Immature natural killer cell (primary cell): ENCODE measurements at places on chromosomes 4 and X. TPM values are rescaled to one million over a fixed set of nuclear protein-coding genes. Genes with fewer than 3 reads are reported as not detected.

Gene NAT8L
- polyA plus RNA-seq, result not detected

DNA sequence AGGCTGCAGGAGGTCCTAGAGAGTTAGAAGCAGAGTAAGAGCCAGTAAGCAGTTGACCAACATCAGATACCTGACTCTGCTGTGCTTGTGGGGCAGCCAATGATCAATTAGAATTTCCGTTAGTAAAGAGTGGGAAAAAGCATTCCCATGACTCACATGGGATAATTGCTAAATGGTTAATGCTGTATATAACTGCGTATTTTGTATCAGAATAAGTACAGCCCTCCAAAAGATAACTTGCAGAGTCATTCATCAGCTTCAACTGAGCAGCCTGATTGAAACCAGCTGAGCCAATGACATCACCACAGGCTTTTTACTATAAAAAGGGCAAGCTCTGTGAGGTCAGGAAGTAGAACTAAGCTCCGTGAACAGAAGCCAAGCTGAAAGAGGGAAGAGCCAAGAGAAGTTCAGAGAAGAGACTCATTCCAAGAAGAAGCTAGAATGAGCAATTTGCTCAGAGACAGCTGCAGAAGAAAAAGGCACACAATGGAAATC lies 67.9 kb downstream of the PPP3CA start:
- DNase-seq, result no peak

DNA sequence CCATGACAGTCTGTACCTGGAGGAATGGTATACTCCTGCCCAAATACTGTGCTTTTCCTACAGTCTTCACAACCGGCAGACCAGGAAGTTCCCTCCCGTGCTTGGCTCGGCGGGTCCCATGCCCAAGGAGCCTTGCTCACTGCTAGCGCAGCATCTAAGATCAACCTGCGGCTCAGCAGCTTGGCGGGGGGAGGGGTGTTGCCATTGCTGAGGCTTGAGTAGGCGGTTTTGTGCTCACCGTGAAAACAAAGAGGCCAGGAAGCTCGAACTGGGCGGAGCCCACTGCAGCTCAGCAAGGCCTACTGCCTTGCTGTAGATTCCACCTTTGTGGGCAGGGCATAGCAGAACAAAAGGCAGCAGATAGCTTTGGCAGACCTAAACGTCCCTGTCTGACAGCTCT lies 152.7 kb downstream of the TEX11 start:
- DNase-seq, result no peak

DNA sequence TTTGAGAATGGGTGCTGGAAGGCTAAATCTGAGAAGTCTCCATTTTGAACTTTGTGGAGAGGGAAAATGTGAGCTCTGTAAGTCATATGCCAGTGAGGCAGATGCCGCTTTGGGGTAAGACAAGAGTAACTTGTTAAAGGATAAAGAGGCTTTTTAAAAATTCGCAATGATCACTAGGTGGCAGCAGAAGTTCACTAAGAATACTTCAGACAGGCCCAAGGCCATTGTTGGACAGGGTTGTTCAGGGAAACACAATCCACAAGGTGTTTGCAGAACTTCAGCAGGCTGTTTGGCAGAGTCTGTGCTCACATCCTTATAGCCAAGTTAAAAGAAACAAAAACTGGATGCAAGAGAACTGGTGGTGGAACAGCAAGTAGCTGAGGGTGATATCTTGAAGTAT lies 13.7 kb upstream of the PIGA start:
- DNase-seq, result peak; percentile 13

DNA sequence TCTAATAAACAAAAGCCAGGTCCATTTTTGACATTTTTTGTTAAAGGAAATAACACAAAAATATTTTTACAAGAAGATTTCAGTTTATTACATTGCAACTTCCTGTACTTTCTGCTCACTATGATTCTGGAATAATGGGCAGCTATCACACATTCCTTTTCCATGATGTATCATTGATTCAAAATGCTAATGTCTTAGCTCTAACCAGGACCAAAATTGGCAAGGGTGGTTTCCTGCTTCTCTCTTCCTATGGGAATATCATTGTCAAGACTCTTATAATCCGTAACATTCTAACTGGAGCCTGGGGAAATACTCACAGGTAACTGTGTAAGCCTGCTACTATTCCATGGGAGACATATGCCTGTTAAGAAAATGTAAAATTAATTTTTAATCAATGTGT lies 218.6 kb downstream of the DCAF12L2 start:
- DNase-seq, result no peak

Gene C4orf50
- polyA plus RNA-seq, result 0.04 TPM

DNA sequence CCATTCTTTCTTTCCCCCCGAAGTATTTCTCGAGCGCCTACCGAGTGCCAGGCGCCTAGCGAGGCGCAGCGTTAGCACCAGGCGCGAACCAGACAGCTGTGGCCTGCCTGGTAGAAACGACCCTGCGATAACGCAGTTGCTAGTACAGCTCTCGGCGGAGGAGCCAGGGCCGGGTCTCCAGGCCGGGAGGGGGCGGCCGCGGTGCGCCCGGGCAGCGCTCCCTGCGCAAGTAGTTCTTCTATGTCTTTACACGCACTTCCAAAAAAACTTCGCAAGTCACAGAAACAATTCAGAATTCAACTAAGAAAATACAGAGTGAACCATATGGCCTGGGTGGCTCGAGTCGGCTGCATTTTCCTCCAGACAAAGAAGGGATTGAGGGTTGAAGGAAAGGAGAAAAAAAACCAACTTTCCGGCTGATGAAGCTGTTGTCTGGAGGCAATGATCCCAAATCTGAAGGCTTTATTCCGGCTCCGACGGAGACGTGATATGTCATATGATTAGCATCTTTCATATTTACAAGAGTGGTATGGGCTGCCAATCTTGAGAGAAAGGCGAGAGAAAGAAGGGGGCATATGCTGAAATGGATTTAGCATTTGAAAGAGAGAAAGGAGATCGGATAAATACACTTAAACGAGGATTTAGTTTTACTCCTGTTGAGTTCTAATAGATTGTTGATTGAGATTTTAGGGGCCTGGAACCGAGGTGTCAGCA lies 7.2 kb upstream of the NEUROG2 start:
- DNase-seq, result no peak

DNA sequence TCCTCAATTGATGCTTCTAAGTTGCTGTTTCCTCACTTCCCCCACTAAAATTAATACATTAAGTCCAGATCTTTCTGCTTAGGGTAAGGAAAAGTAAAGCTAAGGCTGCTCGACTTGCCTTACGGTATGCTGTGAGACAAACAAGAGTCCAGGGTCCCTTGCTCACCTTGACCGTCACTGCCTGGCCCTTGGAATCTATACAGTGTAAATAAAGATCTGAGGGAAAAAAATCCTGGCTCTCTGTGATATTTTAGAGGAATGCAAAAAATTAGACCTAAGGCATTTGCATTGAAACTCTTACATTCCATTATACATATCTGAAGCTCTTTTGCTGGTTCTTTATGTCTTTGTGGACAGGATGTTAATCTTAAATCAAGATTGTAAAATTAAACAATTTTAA lies 129.6 kb upstream of the HCCS start:
- DNase-seq, result no peak

DNA sequence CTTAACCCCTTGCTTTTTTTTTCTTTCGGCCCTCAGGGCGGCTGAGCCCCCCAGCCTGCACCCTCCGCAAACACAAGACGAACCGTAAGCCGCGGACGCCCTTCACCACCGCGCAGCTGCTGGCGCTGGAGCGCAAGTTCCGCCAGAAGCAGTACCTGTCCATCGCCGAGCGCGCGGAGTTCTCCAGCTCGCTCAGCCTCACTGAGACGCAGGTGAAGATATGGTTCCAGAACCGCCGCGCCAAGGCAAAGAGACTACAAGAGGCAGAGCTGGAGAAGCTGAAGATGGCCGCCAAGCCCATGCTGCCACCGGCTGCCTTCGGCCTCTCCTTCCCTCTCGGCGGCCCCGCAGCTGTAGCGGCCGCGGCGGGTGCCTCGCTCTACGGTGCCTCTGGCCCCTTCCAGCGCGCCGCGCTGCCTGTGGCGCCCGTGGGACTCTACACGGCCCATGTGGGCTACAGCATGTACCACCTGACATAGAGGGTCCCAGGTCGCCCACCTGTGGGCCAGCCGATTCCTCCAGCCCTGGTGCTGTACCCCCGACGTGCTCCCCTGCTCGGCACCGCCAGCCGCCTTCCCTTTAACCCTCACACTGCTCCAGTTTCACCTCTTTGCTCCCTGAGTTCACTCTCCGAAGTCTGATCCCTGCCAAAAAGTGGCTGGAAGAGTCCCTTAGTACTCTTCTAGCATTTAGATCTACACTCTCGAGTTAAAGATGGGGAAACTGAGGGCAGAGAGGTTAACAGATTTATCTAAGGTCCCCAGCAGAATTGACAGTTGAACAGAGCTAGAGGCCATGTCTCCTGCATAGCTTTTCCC lies 3.4 kb downstream of the MSX1 start:
- DNase-seq, result no peak
